ENCODE measurements at places on chromosomes 6 and 20.

DNA sequence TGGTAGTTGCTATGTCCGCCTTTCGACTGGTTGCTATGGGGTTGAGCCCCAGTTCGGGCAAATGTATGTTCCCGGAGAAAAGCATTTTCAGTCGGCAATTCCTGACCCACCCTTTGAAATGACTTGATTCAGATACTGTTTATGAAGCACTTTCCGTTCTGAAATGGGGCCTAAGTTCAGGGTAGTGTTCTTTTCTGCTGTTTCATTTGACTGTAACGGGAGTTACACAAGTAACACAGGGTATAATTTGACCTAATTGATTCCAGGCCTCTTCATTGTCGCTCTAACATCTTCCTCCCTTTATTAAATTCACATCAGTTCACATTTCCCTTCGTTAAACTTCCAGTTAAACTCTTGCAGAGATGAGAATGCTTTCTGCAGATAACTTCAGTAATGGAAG is 85.5 kb downstream of the BMP6 start:
- DNase-seq: no peak

- DNase-seq: no peak
Observed at GRCh38 chr20:63322146-63322932, 29.4 kb downstream of the COL20A1 start.

GRCh38 chr6:37673436-37673835 is 24.2 kb downstream of the MDGA1 start:
- DNase-seq: no peak

- DNase-seq: no peak
Observed at GRCh38 chr6:149842331-149842730, 21.8 kb downstream of the LRP11 start.

Data from stimulated activated CD4-positive, alpha-beta T cell treated with anti-CD3 and anti-CD28 coated beads, Interleukin-4, amount 100 ng/mL, for 4 hours (primary cell).